ENCODE measurements at places on chromosomes 3 and 15.
A peak's percentile ranks its signal among the peaks of the same experiment; 100 is the strongest.

GRCh38 chr3:57733790-57734189 lies 22.3 kb upstream of the SLMAP start:
- DNase-seq: no peak

DNA sequence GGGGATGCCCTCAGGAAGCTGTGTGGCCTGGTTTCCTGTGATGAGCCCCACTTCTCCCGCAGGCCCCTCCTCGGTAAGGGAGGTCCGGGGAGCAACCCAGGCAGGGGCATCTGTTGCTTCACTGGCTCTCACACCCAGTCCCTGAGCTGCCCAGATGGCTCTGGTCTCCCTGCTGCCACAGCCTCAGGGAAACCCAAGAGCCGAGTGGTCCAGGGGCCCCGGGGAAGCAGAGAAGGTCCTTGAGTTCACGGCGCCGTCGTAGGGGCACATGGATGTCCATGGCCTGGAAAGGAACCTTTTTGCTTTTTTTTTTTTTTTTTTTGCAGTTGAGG lies 13.3 kb upstream of the LRRC15 start:
- no peak for DNase-seq

- DNase-seq: no peak
Observed at GRCh38 chr3:7585052-7585451, 724.1 kb downstream of the GRM7 start.

DNA sequence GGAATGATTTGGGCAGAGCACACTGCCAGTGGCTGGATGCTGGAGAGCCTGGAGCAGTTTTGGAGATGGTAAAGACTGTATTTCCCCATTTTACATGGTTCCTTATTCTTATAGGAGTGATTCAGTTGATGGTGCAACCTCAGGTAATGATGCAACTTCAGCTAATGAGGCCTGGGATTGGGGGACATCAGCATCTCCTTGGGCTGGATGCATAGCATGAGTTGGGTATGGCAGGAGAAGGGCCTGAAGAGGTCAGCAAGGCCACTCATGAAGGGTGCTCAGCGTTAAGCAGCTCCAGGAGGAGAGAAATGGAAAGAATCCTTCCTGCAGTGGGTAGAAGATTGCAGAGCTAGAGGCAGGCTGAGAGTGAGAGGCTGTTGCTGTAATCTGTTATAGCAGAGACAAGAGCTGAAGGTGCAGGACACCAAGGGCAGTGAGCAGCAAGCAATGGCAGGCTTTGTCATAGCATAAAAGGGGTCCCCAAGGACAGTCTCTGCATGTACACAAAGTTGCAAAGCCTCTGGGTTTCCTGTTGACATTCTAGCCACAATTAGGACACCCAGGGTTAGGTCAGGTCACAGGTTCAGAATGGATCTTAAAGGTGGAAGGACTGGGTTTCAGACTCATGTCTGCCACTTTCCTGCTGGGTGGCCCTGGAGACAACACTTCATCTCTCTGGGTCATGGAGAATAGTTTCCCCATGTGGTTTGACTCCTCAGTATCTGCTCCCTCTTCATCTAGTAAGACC lies 29.5 kb upstream of the SNRK start:
- DNase-seq: no peak

DNA sequence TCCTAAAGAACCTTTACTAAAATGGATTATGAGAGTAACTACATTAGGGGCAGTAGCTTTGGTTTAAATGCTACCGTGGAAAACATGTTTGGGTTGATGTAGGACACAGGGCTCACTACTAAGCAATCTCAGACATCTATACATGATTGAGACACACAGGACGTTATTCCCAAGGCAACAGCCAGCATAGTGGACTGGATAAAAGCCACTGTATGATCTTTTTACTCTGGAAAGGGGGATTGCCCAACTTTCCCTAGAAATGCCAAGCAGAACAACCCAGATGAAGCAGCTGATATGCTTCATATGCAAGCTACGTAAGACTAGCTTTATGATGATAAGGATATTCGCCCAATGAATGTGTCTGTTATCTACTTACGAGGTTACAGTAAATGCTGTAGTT lies 144.6 kb downstream of the MYO9A start:
- DNase-seq: no peak

GRCh38 chr3:87855616-87856015 lies 203.2 kb downstream of the CGGBP1 start:
- DNase-seq: peak; percentile 6

DNA sequence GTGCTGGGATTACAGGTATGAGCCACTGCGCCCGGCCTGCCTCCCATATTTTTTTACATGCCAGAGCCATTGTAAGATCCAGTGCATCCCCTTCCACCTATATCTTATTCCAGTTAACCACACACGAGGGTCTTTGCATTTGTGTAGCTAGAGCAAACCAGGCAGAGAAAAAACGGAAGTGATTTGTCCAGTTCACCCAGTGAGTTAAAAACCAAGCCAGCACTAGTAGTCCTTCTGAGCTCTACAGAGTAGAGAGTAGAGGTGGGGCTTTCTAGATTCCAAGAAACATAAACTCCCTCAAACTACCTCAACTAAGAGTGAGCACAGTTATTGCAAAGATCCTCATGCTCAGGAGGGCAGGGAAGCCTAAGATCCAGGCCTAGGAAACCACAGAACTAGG lies 34.7 kb downstream of the TMEM158 start:
- no peak for DNase-seq

GRCh38 chr3:108342837-108343486 lies 46.6 kb downstream of the HHLA2 start:
- peak; percentile 18 for DNase-seq

DNA sequence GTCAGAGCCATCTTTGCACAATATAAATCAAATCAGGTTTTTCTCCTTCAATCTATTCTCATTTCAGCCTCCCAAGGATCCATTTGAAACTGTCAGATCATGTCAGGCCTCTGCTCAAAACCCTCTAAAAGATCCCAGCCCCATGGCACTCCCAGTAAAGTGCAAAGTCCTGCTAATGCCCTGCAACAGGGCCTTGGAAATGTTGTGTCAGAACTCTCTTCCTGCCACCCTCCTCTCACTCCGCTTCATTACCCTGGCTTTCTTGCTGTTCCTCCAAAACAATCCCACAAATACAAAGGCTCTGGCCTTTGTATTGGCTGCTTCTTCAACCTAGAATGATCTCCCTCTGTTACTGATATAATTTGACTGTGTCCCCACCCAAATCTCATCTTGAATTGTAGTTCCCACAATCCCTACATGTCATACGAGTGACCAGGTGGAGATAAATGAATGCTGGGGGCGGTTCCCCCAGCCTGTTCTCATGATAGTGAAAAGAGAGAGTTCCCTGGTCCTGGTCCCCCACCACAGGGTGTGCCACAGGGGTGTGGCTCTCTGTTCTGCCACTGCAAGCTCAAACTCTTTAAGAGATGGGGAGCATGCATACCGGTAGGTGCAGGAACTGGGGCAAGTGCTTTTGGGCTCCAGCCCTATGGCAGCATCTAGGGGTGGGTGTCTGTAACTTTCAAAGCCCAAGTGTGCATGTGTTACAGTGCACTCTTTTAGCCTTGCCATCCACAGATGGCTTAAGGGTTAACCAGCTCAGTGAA lies 22.9 kb upstream of the TRA2B start:
- DNase-seq: no peak

DNA sequence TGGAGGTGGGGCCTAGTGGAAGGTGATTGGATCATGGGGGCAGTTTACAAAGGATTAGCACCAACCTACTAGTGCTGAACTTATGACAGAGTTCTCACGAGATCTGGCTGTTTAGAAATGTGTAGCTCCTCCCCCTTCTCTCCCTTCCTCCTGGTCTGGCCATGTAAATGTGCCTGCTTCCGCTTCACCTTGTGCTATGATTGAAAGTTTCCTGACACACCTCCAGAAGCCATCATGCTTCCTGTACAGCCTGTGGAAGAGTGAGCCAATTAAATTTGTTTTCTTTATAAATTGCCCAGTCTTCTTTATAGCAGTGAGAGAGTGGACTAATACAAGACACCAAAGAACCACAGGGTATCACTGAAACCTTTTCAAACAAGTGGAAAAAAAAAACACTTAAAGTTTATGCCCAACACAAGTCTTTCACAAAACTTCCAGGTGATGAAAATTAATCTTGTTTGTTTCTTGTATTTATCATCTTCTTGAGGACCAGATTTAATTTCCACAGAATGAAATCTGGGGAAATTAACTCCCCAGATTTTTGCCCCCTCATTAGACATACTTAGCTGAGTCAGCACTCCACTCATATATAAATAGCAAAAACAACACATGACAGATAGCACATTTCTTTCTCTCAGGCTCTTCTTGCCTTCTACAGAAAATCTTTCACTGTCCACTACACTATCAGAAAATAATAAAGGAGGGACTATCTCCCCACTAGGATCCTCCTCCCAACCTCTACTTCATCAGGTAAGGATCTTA lies 847.2 kb downstream of the TUSC7 start:
- no peak for DNase-seq

GRCh38 chr3:42053476-42053875 lies 37.7 kb upstream of the TRAK1 start:
- DNase-seq: no peak

GRCh38 chr3:47705391-47705790 lies 76.3 kb downstream of the SMARCC1 start:
- DNase-seq: no peak

DNA sequence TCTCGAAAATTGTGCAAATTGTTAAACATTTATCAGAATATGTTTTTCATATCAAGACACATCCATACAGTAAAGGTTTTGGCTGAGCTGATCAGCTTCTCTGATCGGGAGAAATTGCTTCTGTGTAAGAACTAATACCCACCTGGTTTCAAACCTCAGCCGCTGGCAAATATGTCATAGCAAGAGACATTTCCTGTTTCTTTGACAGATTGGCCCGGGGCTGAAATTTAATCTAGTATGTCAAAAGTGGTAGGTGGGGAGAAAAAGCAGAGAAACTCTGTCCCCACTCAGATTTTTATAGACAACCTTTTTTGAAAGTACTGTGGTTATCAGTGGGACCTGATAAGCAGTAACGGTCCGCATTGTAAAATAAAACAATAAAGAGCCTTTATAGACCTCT lies 88.8 kb upstream of the SLC24A5 start:
- DNase-seq: no peak

DNA sequence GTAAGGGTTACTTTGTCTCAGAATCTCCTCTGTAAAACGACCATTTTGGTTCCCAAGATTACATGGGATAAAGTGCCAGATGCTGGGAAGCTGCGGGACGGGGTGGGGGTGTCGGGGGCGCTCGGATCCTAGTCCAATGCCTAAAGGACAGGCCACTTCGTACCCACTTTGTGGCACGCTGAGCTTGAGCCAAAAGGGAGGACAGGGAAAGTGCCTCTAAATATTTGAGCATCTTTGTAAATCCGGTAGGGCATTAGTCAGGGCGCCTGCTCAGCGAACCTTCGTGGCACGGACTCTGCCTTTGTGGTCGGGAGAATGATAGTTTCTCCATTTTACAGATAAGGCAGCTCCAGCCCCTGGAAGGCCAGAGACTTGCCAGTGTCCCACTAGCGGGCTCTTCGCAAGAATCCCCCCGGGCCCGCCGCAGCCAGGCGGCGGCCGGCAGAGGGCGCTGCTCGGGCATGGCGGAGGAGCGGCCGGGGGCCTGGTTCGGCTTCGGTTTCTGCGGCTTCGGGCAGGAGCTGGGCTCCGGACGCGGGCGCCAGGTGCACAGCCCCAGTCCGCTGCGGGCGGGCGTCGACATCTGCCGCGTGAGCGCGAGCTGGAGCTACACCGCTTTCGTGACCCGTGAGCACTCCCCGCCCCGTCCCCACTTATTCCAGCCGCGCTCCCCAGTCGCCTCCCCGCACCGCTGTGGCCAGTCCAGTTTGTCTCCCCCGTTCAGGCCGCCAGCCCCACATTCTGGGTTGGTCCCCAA lies 1.8 kb downstream of the RCCD1 start:
- peak; percentile 61 for DNase-seq

DNA sequence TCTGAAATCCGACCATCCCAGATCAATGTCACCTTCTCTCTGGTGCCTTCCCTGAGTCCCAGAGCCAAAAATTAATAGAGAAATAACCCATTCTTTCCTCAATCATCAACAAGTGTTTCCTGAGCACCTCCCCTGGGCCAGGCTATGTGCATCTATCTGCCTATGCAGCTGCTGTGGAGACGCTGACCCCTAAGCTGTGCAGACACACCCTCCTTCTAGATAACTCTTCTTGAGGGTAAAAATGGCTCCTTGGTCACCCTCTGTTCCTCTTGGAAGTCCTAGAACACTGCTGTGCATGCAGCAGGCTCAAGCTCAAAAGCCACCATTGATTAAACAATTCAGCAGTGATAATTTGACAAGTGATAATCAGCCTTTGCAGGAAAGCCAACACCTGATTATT lies 18.4 kb downstream of the CA12 start:
- no peak for DNase-seq

DNA sequence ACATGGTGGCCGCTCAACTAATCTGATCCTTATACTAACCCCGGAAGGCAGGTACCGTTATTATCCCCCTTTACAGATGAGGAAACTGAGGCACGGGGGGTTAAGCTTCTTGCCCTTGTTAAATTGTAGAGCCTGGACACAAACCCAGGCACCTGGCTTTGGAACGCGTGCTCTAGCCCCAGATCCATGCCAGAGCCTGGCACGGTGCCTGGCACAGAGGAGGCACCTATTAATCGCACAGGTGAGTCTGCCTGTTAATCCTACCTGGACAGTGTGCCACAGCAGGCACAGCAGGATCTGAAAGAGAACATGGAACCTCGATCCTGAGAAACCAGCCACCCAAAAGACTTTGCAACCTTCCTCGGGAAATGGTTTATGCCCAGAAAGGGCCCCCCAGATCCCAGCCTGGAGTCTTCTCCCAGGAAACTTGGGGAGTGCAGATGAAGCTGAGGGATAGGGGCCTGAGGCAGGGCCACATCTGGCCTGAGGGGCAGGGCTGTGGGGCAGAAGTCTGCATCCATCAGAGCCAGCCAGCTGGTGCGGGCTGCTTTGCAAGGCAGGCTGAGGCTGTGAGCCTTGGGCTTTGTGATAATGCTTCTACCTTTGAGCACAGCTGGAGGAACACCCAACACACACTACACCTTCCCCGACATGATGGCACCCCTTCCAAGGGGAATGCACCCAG lies 55.3 kb upstream of the SLC6A1 start:
- DNase-seq: no peak

- DNase-seq: no peak
Observed at GRCh38 chr3:123739106-123739505, 145.0 kb downstream of the MYLK start.

DNA sequence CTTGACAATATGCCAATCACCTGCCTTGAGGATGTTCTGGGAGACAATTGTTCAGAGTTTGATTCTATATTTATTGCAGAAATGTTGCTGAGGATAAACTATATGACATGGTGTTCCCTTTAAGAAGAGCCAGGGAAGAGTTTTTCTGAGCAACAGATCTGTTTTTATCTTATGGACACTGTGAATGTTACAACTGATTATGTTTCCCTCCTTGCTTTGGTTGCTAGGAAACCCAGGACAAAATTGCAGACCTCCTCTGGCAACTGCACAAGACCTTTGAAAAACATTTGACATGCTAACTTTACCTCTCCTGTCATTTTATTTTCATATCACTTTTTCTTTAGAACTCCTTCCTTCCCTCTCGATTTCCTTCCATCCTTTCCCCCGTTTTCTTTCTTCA lies 8.2 kb upstream of the TM6SF1 start:
- DNase-seq: no peak

Measured in urothelium cell line (cell line).